Activated CD4-positive, alpha-beta memory T cell treated with anti-CD3 and anti-CD28 coated beads, Interleukin-2, amount 10 ng/mL, durations not matched to agents 7 days and 5 days (primary cell): ENCODE measurements at places on chromosomes 6 and 20. TPM values are rescaled to one million over a fixed set of nuclear protein-coding genes. Genes with fewer than 3 reads are reported as not detected.

- no peak overlapping the region for H3K27ac ChIP-seq
- H3K4me3 ChIP-seq, result no peak overlapping the region
- no peak for DNase-seq
- H3K4me1 ChIP-seq, result no peaks in the 10 kb centered on the region
- H3K27me3 ChIP-seq, result peaks cover 2% of the 10 kb centered on the region
These were observed 33.3 kb upstream of the SASH1 start for GRCh38 chr6:148309301-148309700.

- peaks cover 10% of the 10 kb centered on the region for H3K36me3 ChIP-seq
- H3K27me3 ChIP-seq, result no peaks in the 10 kb centered on the region
- no peak for DNase-seq
- no peak overlapping the region for H3K4me3 ChIP-seq
- peaks cover 28% of the 10 kb centered on the region for H3K4me1 ChIP-seq
- H3K27ac ChIP-seq, result no peak overlapping the region
These were observed 31.6 kb downstream of the GJA10 start for GRCh38 chr6:89925826-89926225.

Gene OR2H2
- not detected for total RNA-seq

DNA sequence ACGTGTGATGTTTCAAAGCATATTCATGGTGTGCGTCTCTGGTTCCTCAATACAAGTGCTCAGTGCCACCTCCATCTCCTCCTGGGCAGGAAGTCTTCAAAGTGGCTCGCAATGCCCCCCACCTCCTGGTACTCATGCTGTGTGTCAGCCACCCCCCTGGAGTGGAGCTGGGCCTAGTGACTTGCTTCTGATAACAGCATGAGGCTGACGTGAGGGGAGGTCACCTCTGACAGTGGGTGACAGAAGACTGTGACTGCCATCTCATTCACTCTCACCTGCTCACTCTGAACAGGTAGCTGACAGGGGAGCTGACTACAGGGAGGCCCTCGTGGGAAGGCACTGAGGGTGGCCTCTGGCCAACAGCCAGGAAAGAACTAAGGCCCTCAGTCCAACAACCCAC lies 92.4 kb upstream of the NFATC2 start:
- no peak overlapping the region for H3K4me3 ChIP-seq
- peaks cover 68% of the 10 kb centered on the region for H3K4me1 ChIP-seq
- peaks cover 12% of the 10 kb centered on the region for H3K27me3 ChIP-seq
- H3K36me3 ChIP-seq, result no peaks in the 10 kb centered on the region
- H3K27ac ChIP-seq, result no peak overlapping the region

GRCh38 chr20:5745416-5746030 lies 4.7 kb upstream of the SHLD1 start:
- no peak for DNase-seq
- peaks cover 5% of the 10 kb centered on the region for H3K4me1 ChIP-seq
- no peaks in the 10 kb centered on the region for H3K27me3 ChIP-seq
- H3K4me3 ChIP-seq, result no peak overlapping the region
- peaks cover 3% of the 10 kb centered on the region for H3K36me3 ChIP-seq

DNA sequence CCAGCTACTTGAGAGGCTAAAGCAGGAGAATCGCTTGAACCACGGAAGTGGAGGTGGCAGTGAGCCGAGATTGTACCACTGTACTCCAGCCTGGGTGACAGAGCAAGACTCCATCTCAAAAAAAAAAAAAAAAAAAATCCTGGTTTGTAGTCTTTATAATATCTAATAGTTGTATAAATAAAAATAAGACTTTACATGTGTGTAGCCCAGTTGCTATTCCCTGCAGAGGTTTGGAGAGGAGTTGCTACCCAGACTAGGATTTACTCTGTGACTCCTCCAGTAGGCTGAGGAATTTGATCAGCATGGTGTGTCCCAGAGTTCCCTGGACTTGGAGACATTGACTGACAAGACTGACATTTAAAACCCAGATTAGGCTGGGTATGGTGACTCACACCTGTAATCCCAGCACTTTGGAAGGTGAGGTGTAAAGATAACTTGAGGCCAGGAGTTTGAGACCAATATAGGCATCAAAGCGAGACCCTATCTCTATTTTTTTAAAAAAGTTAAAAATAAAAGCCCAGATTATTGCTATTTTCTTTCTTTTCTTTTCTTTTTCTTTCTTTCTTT lies 10.2 kb downstream of the CHMP4B start:
- peaks cover 29% of the 10 kb centered on the region for H3K4me1 ChIP-seq
- H3K27ac ChIP-seq, result no peak overlapping the region
- H3K27me3 ChIP-seq, result no peaks in the 10 kb centered on the region
- H3K4me3 ChIP-seq, result no peak overlapping the region
- DNase-seq, result no peak
- peaks cover 22% of the 10 kb centered on the region for H3K36me3 ChIP-seq
